NCI-H1930 (cell line): ENCODE measurements at places on chromosomes 1 and 21.

GRCh38 chr1:230328342-230329015 is 97.7 kb downstream of the PGBD5 start:
- no peak for DNase-seq

GRCh38 chr21:36825658-36826057 is 126.7 kb downstream of the SIM2 start:
- no peak for DNase-seq

GRCh38 chr1:54615531-54616279 is 7.6 kb downstream of the FAM151A start:
- no peak for DNase-seq

- DNase-seq = no peak
Measured at GRCh38 chr1:113742515-113742914, 16.8 kb downstream of the PHTF1 start.

- DNase-seq = no peak
Measured at GRCh38 chr1:7954683-7955082, 6.8 kb upstream of the PARK7 start.

DNA sequence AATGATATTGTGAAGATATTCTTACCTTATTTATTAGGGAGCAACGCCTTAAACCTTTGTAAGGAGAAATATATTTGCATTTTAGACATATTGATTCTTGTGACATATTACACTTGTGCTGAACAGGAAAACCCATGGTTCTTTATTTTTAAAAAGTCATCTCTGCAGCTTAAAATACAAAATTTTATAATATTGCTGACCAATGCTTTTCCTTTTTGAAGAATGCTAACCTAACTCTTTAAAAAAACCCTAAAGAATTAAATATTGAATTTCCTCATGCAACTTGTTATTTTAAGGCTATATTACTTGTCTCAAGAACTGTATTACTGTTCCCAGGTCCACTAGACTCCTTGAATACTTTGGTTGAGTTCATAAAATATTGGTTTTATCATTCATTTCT is 99.0 kb downstream of the NEK7 start:
- DNase-seq = no peak

DNA sequence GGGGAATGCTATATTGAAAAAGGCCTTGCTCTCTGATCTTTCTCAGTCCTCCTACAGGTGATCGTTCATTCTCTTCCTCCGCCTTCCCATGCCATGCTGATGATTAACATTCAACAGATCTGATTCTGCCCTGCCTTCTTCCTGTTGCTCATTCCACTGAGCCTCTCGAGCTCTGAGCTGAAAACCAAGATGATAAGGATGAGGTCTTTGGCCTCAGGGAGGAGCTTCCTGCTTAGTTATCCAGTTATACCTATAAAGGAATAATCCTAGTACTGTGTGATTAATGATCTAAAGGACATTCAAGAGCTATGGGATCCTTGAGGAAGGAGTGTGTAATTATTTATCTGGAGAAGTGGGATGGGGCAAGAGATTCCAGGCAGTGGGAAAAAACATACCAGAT is 25.2 kb upstream of the MAP3K7CL start:
- no peak for DNase-seq

DNA sequence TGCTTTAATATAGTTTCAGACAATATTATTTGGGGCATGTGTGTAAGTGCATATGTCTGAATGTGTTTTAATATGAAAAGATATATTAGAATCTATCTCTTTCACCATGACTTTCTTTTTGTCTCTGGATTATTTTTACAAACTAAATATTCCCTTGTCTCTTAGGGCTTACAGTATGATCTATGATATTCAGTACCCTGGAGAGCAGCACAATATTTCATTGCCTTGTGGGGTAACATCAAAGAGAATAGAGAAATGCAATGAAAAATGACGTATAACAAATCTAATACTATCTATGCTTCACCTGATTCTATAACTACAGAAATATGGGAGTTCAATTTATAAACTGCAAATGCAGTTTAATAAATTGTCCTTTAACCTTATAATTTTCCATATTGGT is 2084.5 kb downstream of the MRPL39 start:
- DNase-seq = no peak

DNA sequence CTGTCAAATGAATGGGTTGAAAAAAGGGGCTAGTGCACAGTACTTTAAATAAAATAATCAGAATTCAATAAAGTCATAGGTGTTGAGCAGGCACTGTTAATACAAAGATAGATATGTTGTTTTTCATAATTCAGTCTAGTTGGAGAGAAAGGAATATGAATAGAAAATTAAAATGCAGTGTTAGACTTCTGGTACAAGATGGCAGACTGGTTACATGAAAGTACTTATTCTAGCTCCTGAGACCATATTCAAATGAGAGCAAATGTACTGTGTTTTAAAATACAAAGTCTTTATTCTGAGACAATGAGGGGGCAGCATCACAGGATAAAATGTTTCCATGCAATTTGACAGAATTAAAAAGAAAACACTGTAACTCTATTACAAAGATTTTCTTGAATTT is 542.1 kb downstream of the COL11A1 start:
- DNase-seq = no peak

DNA sequence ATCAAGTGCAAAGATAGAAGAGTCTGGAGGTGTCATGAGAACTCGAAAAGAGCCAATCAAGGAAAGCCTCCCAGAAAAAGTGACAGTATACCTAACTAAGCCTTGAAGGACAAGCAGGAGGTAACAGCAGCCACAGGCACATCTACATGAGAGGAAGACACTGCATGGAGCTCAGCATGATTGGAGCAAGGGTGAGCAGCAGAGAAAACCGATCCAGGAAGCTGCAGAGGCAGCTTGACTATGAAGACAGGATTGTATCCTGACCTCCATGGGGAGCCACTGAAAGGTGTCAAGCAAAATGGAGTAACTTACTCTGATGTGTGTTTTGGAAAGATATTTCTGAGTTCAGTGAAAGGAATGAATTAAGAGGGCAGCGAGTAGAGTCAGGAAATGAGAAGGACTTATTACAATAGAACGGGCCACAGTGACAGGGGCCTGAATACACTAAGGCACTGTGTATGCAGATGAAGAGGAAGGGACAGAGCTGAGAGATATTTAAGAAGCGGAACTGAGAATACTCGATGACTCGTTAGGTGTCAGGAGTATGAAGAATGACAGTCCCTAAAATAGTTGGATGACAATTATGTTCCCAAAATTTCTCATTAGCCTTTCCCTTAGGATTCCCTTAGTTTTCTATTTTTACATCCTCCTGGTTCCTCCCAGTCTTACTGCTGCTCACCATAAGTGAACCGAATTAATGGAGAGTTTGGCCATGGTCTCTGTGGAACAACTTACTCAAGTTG is 139.3 kb upstream of the NFIA start:
- no peak for DNase-seq

GRCh38 chr1:25106352-25106751 is 126.0 kb downstream of the SYF2 start:
- no peak for DNase-seq

DNA sequence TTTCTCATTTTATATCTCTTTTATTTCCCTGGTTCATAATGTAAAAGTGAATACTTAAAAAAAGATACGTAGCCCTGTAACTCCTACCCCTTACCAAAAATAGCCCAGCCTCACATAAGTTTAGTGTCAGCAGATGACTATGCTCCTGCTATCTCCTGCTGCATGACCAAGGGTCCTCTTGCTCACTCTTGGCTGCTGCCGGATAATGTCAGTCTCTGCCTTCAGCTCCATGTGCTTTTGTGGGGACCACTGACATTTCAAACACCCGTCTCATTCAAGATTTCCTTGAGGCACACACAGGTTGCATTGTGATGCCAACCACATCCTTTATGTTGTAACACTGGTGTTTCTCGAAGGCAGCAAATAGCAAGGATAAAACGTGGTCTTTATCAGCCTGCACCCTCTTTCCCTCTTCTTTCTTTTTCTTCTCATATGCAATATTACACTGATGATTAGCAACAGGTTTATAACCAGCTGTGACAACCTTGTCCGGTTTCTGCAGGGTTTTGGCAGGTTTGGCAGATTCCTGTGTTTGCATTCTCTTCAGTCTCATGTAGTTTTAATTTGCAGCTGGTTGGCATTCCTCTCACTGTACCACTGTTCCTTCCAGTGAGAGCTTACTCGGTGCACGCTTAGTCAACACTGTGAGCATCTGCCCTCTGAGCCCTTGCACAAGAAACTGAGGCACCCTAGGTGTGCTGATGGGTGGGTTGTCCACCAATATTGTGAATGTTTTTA is 62.2 kb downstream of the ZNF684 start:
- no peak for DNase-seq

DNA sequence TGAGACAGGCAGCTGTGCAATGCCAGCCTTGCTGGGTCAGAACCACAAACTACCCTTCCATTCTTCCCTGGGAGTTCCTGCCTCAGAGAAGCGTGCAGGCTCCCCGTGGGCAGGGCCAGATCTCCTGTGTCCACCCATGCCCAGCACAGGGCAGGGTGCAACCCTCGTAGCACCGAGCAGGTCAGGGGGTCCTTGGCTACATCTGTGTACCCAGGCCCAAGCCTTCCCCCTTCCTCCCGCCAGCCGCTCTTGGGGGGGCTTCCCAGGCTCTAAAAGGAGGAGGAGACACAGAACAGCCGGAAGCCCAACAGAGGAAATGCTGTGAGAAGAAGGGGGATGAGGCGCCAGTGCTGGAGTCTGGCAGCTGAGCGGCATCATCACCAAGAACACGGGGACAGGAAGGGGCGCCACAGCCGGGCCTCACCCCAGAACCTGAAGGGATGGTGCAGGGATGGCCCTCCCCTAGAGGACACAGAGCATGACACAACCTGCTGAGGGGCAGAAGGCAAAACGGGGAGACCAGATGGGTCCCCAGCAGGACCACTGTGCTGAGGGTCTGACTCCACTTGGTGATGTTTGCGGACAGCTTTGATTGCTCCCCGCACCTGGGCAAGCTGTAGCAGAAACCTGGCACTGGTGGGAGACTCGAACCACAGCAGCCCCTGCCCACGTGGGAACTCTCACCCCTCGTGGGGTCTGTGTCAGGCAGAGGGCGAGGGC is 233.2 kb downstream of the NPHP4 start:
- no peak for DNase-seq

DNA sequence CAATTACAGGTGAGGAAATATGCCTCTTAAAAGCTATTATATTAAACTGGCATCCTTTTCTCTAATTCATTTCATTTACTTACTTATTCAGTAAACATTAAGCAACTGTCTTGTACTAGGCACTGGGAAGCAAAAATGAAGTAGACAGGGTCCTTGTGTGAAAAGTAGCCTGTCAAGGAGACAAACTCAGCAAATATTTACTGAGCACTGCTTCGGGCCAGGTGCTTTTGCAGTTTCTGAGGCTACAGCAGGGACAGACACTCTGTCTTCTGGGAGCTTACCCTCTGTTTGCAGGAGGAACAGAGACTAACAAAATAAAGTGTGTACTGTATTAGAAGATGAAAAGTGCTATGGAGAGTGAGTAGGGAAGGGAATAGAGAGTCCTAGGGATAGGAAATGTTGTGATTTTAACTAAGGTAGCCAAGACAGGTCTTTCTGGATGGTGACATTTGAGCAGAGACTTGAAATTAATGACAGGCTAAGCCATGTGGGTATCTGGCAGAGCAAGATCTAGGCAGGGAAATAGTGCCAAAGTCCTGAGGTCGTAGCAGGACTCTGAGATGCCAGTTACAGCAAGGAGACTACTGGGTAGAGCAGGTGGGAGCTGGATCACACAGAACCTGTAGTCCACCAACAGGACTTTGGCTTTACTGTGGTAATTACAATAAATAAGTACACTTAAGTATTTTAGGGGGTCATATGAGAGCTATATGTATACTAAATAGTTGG is 133.0 kb downstream of the ITSN1 start:
- DNase-seq = no peak

DNA sequence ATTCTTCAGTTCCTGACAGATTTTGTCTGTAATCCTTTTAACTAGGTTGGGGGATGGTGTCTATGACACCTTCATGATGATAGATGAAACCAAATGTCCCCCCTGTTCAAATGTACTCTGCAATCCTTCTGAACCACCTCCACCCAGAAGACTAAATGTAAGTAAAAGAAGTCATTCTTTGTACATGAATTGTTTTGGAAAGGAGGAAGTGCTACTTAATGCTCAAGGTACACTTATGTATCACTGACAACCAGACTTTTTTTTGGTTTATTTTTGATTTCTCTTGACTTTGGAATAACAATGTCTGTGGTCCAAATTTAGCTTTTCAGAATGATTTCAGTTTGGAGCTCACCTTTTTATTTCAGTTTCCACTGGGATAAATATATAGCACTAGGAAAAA is 2.3 kb downstream of the DYRK3 start:
- DNase-seq = no peak

GRCh38 chr1:64312431-64312830 is 109.0 kb downstream of the UBE2U start:
- DNase-seq = no peak

- no peak for DNase-seq
Measured at GRCh38 chr1:155504207-155504606, 58.4 kb downstream of the ASH1L start.

DNA sequence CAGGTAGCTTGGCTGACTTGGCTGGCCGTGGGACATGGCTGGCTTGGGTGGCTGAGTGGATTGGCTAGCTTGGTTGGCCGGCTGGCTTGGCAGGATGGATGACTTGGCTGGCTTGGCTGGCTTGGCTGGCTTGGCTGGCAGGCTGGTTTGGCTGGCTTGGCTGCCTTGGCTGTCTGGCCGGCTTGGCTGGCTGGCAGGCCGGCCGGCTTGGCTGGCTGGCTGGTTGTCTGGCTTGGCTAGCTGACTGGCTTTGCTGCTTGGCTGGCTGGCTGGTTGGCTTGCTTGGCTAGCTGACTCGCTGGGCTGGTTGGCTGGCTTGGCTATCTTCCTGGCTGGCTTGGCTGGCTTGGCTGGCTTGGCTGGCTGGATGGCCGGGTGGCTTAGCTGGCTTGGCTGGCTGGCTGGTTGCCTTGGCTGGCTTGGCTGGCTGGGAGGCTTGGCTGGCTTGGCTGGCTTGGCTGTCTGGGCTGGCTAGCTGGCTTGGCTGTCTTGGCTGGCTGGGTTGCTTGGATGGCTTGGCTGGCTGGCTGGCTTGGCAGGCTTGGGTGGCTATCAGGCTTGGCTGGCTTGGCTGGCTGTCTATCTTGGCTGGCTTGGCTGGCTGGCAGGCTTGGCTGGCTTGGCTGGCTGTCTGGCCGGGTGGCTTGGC is 129.7 kb upstream of the FAM72C start:
- DNase-seq = no peak

GRCh38 chr1:99003581-99004253 is 944 bp downstream of the PLPPR5 start:
- no peak for DNase-seq

DNA sequence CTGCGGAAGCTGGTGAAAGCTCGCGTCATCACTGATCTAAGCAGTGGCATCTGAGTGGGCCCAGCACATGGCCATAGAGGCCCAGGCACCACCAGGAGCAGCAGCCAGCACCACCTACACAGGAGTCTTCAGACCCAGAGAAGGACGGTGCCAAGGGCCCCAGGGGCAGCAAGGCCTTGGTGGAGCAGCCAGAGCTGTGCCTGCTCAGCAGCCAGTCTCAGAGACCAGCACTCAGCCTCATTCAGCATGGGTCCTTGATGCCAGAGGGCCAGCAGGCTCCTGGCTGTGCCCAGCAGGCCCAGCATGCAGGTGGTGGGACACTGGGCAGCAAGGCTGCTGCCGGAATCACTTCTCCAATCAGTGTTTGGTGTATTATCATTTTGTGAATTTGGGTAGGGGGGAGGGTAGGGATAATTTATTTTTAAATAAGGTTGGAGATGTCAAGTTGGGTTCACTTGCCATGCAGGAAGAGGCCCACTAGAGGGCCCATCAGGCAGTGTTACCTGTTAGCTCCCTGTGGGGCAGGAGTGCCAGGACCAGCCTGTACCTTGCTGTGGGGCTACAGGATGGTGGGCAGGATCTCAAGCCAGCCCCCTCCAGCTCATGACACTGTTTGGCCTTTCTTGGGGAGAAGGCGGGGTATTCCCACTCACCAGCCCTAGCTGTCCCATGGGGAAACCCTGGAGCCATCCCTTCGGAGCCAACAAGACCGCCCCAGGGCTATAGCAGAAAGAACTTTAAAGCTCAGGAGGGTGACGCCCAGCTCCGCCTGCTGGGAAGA is 3.2 kb upstream of the ARTN start:
- no peak for DNase-seq
